ENCODE measurements at places on chromosomes 2 and 18. TPM values are rescaled to one million over a fixed set of nuclear protein-coding genes. Genes with fewer than 3 reads are reported as not detected.

DNA sequence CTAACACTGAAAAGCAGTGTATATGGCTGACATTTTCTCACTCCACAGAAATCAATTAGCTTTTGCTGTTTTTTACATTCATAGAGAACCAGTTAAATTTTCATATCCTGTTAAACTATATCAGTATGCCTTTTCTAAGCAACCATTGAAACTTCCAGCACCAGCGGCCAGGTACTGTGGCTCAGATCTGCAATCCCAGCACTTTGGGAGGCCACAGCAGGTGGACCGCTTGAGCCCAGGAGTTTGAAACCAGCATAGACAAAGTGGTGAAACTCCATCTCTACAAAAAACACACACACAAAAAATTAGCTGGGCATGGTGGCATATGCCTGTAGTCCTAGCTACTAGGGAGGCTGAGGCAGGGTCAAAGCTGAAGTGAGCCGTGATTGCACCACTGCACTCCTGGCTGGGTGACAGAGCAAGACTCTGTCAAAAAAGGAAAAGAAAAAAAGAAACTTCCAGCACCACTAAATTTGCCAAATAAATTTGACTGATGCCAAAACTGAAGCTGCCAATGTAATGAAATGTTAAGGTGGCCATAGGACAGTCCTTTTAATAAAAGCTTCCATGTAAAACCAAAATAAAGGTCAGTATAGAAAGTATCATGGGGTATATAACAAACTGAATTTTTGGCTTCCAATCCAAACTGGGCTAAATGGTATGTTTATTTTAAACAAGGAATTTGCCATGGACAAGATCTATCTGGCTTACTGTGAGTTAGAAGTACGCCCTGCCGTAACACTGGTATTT lies 3.5 kb downstream of the SFT2D3 start:
- DNase-seq = no peak

DNA sequence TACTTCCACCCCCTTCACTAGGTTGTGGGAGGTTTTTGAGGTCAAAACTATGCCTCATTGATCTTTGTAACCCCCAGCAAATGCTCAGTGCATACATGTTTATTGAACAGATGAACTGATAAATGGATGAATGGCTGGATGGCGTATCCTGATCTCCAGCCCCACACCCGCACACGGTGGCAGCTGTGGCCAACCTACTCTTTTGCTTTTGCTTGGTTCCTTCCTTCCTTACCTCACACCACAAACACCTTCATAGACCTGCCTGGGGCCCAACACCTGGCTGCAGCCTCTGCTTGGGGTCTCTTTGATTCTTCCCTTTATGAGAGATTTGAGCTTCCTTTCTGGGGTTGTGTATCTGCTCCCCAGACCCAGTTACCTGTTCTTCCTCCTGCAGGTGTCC lies 25.9 kb downstream of the SPP2 start:
- DNase-seq = no peak

DNA sequence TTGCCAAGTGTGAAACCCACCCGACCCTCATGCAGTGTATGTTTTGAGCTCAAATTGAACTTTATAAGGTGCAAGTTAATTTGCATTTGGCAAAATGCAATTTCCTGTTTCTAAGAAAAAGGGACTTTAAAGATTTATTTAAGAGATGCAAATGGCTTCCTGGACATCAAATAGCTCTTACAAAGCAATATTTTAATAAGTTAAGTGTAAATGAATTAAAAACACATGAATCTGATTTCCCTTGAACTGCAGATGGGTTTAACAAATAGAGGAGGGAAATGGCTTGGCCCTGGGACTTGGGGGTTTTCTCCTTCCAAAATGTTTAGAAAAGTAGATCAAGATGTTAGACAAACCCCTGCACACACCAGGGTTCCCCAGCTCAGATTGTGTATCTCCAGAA lies 116.0 kb downstream of the EN1 start:
- DNase-seq = no peak

DNA sequence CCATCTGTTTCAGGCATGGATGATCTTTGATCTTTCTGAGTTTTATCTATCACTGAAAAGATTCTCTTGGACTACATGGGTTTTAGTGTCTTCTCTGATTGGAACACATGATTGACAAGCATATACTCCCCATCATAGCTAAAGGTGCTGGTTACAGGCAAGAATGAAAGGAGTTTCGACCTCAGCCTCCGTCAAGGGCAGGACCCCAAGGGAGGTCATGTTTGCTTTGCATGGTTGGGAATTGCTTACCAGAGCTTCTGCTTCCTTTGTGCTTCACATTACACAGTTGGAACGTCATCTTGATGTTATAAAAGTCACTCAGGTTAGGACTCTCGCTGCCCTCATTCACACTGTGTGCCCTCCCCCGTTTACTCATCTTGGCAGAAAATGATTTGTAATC lies 287.7 kb downstream of the PIK3C3 start:
- no peak for DNase-seq

DNA sequence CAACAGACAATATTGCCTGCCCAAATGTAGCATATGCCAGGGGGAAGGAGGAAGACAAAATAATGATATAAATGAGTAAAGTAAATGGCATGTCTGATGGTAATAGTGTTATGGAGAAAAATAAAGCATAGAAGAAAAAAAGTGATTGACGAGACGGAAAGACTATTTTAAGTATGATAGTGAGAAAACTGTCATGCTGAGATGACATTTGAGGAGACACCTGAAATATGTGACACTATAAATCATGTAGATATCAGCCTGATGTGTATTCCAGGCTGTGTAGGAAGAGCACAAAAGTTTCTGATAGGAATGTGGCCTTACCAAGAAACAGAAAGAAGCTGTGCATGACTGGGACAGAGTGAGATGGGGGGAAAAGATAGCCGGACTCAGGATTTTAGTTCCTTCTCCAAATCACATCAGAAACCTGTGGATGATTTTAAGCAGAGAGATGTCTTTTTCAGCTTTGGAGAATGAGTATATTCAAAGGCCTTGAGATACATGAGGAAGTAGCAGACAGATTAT lies 387.3 kb upstream of the SYT4 start:
- DNase-seq = no peak

GRCh38 chr18:12306752-12307700 lies 1.0 kb upstream of the TUBB6 start:
- DNase-seq = peak; percentile 38

GRCh38 chr2:171741189-171741588 lies 53.9 kb downstream of the DYNC1I2 start:
- DNase-seq = no peak

DNA sequence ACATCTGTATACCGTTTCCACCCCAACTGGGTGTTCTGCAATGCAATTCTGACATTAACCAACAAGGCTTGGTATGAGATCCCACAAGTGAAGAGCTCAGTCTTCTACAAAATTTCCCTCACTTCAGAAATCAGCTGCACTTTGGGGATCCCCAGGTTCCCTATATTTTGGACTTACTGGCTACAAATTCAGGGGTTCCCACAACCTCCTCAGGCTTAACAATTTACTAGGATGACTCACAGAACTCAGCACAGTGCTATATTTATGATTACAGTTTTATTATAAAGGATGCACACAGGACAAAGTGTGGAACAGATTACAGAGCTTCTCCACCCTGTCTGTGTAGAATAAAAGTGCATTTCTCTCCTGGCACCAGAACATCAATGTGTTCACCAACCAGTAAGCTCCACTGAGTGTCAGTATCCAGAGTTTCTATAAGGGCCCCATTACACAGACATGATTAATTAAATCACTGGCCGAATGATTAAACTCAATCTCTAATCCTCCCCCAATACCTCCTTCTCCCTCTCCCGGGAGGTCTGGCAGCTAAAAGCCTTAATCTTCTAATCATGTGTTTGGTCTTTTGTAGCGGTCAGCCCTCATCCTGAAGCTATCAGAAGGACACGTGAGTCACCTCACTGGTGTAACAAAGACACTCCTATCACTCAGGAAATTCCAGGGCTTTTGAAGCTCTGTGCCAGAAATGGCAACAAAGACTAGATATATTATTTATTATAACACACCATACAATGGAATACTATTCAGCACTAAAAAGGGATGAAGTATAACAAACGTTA lies 84.6 kb downstream of the SLC66A3 start:
- DNase-seq = no peak

GRCh38 chr18:63157293-63158011 lies 162.1 kb downstream of the BCL2 start:
- DNase-seq = no peak

DNA sequence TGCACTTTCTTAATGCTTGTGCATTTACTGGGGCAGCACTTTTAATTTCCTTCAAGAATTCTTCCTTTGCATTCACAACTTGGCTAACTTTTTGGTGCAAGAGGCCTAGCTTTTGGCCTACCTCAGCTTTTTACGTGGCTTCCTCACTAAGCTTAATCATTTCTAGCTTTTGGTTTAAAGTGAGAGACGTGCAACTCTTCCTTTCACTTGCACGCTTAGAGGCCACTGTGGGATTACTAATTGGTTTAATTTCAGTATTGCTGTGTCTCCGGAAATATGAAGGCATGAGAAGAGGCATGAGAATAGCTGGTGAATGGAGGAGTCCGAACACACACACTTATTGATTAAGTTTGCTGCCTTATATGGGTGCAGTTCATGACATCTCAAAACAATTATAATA lies 354.1 kb downstream of the DLGAP1 start:
- DNase-seq = no peak

DNA sequence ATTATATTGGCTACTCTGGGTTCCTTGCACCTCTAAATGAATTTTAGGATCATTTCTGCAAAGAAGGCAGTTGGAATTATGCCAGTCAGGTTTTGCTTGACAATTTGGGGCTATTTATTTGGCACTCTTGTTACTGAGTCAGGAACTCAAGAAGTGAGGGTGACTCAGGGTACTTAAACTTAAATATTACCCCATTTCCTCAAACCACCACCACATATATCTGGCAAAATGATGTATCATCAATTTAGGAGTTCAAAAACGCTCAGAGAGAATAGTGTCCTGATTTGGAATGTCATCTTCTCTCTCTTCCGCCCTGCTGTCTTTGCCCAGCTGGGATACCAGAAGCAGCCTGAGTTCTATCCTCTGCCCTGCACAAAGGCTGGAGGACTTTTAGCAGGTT lies 2.4 kb upstream of the THNSL2 start:
- no peak for DNase-seq

DNA sequence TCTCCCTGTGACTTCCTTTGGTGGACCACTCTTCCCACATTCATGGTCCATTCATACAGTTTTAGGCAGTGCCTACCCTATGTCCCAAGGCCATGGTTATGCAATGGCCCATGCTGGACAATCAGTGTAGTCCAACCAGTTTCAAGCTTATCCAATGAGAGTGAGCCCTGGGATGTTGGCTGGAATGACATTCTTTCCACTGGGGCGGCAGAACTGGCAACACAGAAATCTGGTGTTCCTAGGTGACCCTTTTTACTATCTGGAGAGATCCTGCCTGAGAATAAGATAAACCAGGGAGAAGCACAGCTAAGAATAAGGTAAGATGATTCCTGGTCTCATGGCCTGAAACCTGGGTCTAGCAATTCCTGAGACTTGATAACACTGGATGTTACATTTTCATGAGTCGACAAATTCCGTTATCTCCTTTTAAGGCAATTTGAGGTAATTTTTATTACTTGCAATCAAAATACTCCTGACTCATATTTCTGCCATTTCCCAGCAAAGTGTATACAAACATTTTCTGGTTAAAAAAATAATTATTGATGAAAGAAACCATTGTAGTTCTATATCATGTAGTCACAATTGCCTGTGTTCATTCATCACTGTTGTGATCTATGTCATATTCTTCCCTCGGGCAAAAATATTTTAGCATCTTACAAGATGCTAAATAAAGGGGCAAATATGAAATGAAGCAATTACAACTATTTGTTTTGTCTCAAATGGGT lies 271.5 kb upstream of the LYPD1 start:
- DNase-seq = no peak

- no peak for DNase-seq
Measured at GRCh38 chr18:11495441-11495840, 114.0 kb upstream of the SLC35G4 start.

- DNase-seq = peak; percentile 57
Measured at GRCh38 chr2:160492401-160493226, 993 bp downstream of the RBMS1 start.

DNA sequence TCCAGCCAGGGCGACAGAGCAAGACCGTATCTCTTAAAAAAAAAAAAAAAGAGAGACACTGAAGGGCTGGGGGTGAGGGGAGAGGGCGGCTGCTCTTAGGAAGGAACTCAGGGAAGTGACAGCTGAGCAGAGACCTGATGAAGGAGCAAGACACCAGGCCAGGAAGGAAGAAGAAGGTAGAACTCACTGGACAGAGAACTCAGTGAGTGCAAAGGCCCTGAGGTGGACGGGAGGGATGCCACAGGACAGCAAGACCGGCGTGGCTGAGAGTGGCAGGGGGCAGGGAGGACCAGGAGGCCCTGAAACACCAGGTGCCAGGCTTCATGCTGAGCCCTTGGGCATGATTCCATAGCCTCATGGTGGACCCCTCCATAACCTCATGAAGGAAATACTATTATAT lies 18.2 kb downstream of the BIN1 start:
- DNase-seq = no peak

DNA sequence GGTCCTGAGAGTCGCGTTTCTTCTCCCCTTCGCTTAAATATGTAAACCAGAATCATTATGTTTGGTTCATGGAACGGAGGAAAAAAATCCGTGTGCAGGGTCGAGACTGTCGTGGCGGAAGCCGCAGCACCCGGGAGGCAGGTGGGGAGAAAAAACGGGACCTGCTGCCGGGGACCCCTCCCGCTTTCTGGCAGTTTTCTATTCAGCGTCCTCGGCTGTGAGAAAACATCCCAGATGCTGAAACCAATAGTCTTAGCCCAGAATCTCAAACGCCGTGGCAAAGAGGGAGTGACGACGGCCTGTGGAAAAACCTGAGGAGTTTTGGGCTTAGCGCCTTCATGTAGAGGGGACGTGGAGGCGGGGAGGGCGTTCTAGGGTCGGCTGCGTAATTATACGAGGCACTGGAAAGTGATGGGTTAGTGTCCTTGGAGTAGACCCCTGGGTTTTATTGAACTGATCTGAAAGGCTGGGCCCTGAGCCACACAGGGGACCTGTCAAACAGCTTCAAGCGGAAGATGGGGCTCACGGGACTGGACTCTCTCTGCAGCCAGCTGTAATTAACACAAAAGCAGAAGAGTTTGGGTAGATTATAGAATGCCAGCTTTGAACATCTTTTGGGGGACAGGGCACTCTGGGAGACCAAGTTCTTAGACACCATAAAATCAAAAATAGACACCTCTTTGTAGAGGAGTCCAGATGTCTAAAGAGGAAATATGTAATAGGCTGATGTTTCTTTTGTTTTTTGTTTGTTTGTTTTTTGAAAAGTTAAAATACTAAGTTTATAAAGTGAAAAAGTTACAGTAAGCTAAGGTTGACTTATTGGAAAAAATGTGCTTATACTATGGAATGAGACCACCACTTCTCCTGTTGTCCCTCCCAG lies 834 bp upstream of the BUB1 start:
- peak; percentile 35 for DNase-seq

GRCh38 chr2:69603146-69603743 lies 40.3 kb downstream of the AAK1 start:
- no peak for DNase-seq

Gene EDAR
- total RNA-seq = 1.1 TPM

Gene RUFY4
- total RNA-seq = not detected

Gene HTR2B
- not detected for total RNA-seq

Gene LIPG
- total RNA-seq = 32.1 TPM
